ENCODE measurements at places on chromosomes 12 and 14. TPM values are rescaled to one million over a fixed set of nuclear protein-coding genes. Genes with fewer than 3 reads are reported as not detected.

ASCL1 gene
- polyA plus RNA-seq, result not detected

COQ5 gene
- 49.6 TPM for polyA plus RNA-seq

SIRT4 gene
- polyA plus RNA-seq, result 1.6 TPM

PMCH gene
- polyA plus RNA-seq, result not detected

SPTB gene
- 2.1 TPM for polyA plus RNA-seq

GXYLT1 gene
- polyA plus RNA-seq, result 12.9 TPM

LRRC43 gene
- polyA plus RNA-seq, result not detected

TMED10 gene
- 290 TPM for polyA plus RNA-seq

PRH2 gene
- 0.19 TPM for polyA plus RNA-seq

CORO1C gene
- 165 TPM for polyA plus RNA-seq

BRI3BP gene
- polyA plus RNA-seq, result 23.5 TPM

KRT79 gene
- polyA plus RNA-seq, result 0.08 TPM

RPL41 gene
- polyA plus RNA-seq, result 9,815 TPM

UBE3B gene
- polyA plus RNA-seq, result 14.5 TPM

DNA sequence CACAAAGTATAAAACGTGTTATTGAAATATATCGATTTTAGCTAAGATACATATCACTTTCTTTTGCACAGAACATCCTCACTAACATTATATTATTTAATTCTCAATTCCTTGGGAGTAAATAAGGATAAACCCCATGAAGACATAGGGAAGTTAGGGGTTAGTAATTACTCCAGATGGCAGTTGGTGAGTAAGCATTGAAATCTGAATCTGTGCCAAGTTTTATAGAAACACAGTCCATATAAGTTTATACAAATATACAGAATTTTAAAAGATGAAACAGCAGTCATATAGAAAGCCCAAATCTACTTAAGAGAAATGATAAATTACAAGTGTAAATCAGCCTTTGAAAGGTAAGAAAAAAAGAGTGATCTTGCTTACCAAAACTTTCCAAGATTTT is 200.4 kb upstream of the SYT10 start:
- DNase-seq, result no peak

DNA sequence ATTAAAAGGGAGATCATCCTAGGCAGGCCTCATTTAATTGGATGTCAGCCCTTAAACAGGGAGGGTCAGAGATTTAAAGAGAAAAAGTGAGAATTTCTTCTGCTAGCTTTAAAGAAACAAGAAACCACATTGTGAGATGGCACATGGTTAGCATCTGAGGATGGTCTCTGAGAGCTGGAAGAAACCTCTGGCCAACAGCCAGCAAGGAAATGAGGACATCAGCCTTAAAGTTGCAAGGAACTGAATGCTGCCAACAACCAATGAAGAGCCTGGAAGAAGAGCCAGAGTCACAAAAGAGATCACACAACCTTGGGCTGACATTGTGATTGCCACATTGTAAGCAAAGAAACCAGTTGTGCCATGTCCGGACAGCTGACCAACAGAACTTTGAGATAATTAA is 17.5 kb upstream of the FAR2 start:
- no peak for DNase-seq

DNA sequence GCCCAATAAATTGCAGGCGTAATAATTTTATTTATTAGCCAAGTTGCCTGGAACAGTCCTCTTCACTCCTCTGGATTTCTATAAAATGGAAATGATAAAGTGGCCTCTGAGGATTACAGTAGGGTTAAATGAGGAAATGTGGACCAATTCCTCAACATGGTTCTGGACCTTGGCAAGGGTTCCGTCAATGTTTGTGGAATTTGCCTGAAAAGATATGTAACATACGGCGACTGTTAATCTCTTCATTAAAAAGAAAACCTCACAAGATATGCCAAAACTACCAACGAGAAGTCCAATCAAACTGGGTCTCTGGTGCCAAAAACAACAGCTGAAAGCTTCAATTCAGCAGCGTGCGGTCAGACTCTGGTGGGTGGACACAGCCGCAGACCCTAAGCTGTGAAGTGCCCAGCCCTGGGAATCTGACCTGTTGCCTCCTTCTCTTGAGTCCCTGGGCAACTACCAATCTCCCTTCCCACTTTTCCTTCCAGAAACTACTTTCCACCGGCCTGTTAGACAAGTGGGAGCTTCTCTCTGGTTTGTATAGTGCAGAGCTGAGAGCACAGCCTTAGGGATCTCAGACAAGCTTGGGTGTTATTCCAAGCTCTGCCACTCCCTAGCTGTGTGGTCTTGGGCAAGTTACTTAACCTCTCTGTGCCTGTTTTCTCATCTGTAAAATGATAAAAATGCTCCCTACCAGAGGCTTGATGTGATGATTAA is 190.5 kb upstream of the GSC start:
- no peak for DNase-seq

- DNase-seq, result no peak
These were observed 29.5 kb upstream of the INF2 start for GRCh38 chr14:104659764-104660523.

DNA sequence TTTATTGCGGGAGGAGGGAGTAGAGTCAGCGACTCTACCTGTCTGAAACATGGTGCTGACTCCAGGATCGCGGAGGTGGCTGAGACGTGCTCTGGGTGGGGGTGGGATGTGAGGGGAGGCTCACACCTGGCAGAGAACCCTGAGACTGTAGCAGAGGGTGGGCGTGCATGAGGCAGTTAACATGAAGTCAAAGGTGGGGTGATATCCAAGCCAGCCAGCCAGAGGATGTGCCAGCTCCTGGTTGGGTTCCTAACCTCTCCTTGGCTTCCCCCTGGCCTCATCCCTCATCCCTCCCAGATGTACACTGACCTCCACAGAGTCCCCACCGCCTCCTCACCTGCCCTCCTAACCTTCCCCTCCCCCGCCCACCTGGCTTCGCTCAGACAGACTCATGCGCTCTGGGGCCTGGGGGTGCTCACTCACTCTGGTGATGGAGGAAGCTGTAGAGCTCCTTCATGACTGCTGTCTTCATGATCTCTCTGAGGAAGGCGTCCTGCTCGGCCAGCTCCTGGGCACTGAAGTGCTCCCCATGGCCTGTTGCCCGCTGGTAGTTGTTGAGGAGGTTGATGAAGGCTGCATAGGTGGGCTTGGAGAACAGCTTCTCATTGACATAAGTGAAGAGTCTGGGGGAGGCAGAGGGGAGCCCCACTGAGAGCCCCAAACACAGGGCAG is 9.3 kb downstream of the ENDOU start:
- DNase-seq, result no peak

DNA sequence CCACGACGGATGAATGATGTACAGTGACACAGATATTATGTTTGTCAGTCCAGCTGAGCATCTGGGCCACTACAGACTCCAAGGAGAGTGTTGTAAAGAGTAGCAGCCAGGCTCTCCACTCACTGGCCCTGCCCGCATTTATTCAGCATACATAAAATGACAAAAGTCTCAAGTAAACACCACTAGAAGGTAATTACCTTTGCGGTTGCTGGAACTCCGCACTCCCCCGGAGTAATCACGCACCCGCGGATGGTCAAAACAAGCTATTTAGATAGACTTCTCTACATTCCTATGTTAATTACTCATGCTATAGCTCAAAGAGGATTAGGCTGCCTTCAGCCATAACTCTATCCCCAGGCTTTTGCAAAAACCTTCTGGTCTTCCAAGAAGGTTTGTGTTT is 18.8 kb upstream of the STRAP start:
- no peak for DNase-seq

DNA sequence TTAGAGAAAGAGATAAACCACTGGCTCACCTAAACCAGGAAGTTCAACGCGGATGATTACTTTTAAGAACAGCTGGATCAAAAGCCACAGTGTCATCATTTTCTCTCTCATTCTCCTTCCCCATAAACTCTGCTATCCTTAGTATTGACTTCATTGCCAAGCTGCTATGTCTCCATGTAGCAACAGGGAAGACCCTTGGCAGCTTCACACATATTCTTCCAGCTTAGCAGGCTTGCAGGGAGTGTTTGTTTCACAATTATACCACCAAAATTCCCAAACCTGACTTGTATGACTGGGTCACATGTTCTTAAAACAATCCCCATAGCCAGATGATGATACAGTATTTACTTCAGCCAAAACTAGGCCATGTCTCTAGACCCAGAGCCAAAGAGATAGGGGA is 235.5 kb downstream of the PAWR start:
- DNase-seq, result no peak

- peak; percentile 71 for DNase-seq
These were observed 58.3 kb upstream of the EEA1 start for GRCh38 chr12:92987362-92987761.

DNA sequence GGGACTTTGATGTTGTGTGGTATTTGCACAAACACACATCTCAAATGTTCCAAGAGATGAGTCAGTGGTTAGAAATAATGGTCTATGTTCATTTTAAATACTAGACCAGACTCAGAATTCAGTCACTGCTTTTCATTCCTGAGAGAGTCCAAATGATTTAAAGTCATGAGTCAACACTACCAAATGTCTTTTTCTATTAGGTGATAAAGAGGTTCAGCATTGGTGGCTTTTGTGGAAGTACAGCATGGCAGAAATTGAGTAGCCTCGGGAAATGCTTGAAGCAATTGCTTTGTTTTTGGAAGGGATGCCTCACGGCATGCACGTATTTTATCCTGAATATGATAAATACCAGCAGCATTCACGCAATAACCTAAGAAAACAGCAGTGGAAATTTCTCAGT is 115.7 kb downstream of the DIO2 start:
- peak; percentile 70 for DNase-seq

GRCh38 chr12:52687497-52688385 is 7.5 kb upstream of the KRT1 start:
- no peak for DNase-seq

DNA sequence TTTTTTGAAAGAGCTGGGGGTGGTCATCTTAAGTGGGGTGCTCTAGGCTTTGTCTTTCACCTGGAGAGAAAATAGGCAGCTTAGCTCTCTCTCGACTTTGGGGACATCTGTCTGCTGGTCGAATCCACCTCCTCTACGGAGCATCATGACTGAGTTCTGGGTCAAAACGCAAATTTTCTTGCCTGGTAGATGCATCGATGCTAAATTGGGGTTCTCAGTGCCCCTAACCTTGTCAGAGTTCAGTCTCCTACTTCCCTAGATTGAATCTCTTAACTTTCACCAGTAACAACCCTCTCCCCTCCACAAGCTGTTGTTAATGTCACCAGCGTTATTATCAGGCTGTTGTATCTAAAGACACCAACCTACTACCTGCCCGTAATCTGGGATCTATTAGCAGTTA is 682 bp downstream of the FLRT2 start:
- DNase-seq, result no peak

GRCh38 chr14:72679536-72680151 is 214.3 kb downstream of the DPF3 start:
- no peak for DNase-seq

DNA sequence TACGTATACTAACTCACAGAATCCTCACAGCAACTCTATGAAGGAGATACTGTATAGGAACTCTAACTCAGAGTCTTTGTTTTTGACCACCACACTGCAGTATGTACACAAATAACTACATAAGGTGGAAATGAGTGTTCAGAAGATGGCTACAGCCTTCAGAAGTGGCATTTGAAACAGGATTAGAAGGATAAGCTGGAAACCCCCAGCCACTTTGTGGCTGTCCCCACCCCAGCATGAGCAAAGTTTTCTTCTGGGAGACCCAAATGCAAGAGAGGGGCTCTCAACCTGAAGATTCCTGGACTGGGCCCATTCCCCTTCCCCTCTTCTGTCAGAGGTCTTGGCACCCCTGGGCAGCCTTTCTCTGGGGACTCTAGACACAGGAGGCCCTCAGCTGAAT is 43.2 kb upstream of the PNMA1 start:
- DNase-seq, result no peak

- DNase-seq, result no peak
These were observed 35.6 kb downstream of the FIGNL2 start for GRCh38 chr12:51812871-51813270.

DNA sequence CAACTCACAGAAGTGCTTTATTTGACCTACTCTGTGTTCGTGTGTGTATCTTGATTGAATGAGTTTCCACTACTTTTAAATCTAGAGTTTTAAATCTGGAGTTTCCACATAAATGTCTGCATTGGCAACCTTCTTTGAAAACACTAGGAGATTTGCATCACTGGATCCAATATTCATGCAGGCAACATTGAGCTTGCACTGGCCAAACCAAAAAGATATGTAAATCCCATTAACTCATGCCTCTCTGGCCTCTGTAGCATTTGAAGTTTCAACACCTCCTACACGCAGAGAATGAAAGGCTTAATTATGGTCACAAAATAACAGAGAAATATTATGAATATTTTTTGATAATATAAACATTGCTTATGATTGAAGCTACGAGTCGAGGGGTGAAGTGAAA is 178.6 kb downstream of the DUSP6 start:
- no peak for DNase-seq

DNA sequence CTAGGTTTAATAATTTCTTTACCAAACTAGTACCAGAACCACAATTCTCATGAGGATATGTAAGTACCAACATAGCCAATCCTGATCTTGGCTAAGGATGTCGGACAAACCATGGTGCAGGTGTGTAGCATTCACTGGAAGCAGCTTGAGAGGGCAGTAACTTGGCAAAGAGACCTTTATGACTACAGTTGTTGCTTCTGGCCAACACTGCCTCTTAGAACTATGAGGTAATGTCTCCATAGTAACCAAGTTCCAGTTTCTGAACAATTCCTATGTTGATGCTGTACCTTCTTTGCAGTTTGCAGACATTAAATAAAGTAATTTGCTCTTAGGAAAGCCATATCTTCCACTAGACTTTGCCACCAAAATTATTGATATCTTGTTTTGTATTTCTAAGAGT is at the start of gene LMNTD1:
LMNTD1 (minus strand) TSS at position 186 of the 400 bp plus-strand sequence. CDS start 324 bp downstream, outside the sequence.
- no peak for DNase-seq

- no peak for DNase-seq
These were observed 225.4 kb downstream of the APAF1 start for GRCh38 chr12:98870504-98870903.

DNA sequence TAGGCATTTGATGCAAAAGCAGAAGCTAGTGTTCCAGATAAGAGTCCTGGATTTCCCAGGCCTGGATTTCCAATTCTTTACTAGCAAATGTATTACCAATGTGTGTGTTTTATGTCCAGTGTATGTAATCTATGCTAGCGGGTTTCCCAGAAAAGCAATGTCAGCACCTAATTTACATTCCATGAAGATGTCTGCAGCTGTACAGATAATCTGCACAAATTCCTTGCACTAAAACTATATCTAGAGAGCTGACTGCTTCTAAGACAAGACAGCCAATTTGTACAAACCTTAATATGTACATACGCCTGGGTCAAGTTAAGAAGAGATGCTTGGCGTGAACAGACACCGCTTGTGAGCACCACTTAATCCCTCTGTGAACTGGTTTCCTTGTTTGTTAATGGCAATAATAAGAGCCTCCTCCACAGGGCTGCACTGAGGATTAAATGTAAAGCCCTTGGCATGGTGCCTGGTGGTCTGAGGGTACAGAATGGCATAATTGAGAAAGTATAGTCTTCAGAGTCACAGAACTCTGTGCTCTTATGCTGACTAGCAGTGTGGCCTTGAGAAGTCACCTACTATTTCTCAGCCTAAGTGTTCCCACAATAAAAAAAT is 185.6 kb downstream of the EPS8 start:
- DNase-seq, result no peak

- DNase-seq, result peak; percentile 48
These were observed 521.2 kb upstream of the TBX3 start for GRCh38 chr12:115204957-115205754.

- no peak for DNase-seq
These were observed 1098.7 kb downstream of the AACS start for GRCh38 chr12:126163984-126164383.

- no peak for DNase-seq
These were observed 1.6 kb downstream of the FRS2 start for GRCh38 chr12:69471667-69472385.
